Activated CD4-positive, alpha-beta memory T cell treated with anti-CD3 and anti-CD28 coated beads, Interleukin-2, amount 10 ng/mL, durations not matched to agents 7 days and 5 days (primary cell): ENCODE measurements at places on chromosomes 6 and 20. TPM values are rescaled to one million over a fixed set of nuclear protein-coding genes. Genes with fewer than 3 reads are reported as not detected.

C4B gene
- total RNA-seq = 3.4 TPM

E2F1 gene
- total RNA-seq = 60.0 TPM

ZNF391 gene
- total RNA-seq = 1.3 TPM

LATS1 gene
- total RNA-seq = 30.8 TPM

DLK2 gene
- total RNA-seq = 0.50 TPM

HSPA12B gene
- total RNA-seq = not detected

GRCh38 chr20:37520419-37520955 lies 563 bp upstream of the NNAT start:
- H3K4me1 ChIP-seq = peaks cover 23% of the 10 kb centered on the region
- no peak overlapping the region for H3K4me3 ChIP-seq
- H3K36me3 ChIP-seq = peaks cover 29% of the 10 kb centered on the region
- DNase-seq = no peak

DNA sequence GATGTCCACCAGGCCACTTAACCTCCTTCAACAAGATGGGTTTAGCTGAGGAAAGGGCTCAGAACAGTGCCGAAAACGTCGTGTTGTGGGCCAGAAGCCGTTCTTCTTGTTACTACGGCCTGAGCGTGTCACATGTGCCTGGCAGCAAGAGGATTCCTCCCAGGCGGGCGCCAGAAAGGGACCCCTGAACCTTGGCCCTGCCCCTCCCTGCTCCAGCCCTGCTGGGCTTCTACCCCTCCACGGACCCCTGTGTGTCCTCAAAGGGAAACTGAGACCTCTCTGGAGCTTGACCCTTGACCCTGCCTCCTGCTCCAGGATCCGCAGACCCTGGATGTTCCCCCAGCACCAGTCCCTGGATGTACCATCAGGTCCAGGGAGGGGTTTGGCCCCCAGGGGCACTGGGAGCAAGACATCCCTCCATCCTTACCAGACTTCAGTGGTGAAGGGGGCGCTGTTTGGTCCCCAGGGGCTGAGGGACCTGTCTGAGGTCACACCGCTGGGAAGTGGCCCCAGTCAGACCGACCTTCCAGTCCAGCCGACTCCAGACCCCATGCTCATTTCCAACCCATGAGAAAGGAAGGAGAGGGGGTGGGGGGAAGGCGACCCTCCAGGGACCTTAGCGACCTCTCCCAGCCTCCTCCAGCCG lies 10.1 kb downstream of the HRH3 start:
- H3K27ac ChIP-seq = no peak overlapping the region
- no peak for DNase-seq
- no peaks in the 10 kb centered on the region for H3K27me3 ChIP-seq
- H3K4me3 ChIP-seq = no peak overlapping the region
- no peaks in the 10 kb centered on the region for H3K4me1 ChIP-seq

GRCh38 chr20:45432294-45432693 lies 16.4 kb downstream of the PIGT start:
- peak; percentile 32 for DNase-seq
- no peaks in the 10 kb centered on the region for H3K27me3 ChIP-seq
- H3K4me3 ChIP-seq = no peak overlapping the region
- H3K4me1 ChIP-seq = peaks cover 33% of the 10 kb centered on the region
- H3K36me3 ChIP-seq = peaks cover 24% of the 10 kb centered on the region

DNA sequence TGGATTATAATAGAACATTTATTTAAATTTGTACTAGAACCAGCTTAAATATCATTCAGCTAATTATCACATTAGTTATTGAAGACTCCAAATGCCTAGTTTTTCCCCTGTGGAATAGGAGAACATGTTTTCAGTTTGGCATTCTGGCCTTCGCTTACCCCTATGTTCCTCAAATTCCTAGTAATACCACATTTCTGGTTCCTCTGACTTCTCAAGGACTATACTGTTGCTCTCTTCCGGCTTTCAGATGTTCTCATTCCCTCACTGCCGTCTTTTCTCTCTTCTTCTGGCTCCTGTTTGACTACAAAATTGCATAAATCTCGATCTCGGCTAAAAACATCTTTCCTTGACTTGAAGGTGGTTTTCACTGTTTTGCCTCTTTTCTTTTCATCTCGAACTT lies 71.8 kb upstream of the KHDRBS2 start:
- H3K4me3 ChIP-seq = no peak overlapping the region
- no peaks in the 10 kb centered on the region for H3K36me3 ChIP-seq
- DNase-seq = no peak
- H3K27me3 ChIP-seq = no peaks in the 10 kb centered on the region

DNA sequence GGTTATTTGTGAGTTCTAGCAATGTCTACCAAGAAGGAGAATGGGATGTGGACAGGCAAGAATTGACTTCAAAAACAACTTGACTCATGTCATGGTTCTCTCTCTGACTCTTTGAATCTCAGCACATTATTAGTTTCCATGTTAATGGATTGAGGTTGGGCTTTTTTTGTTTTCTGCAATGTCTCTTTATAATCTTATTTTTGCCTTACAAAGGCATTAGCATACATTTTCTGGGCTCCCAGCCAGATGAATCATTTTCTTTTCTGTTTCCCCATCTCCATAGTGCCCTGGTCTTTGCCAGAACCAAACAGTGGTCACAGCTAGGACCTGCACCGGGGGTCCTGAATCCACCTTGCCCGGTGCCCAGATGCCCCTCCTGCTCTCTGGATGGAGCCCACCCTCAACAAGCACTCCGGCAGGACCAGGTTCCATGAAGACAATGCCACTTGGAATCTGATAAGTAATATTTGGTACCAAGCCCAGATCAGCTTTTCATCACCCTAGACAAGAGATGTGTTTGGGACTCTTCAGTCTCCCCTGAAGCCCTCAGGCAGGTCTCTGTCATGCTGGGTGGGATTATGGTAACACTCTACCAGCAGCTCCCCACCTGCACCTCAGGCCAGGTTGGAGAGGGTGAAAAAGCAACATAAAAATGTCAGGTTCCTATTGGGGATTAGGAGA lies 266.7 kb upstream of the SULF2 start:
- H3K27ac ChIP-seq = no peak overlapping the region
- H3K4me1 ChIP-seq = no peaks in the 10 kb centered on the region
- no peaks in the 10 kb centered on the region for H3K27me3 ChIP-seq
- H3K36me3 ChIP-seq = no peaks in the 10 kb centered on the region
- H3K4me3 ChIP-seq = no peak overlapping the region

DNA sequence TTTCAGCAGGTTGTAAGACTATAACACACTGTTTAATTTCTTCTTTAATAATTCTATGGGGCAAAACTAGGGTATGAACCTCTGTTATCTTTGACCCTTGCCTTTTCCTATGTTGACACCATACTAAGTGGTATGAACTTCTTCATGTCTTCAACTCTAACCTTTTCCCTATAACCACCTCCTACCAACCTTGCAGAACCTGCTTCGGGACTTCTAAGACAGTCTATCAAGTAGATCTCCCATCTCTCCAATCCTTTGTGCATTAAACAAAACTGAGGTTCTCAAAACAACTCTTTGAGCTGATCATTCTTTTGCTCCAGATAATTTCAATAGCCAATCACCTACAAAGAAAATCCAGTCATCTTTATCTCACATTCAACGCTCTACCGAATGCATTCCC lies 23.4 kb downstream of the SNAP91 start:
- no peaks in the 10 kb centered on the region for H3K4me1 ChIP-seq
- H3K27ac ChIP-seq = no peak overlapping the region
- DNase-seq = no peak
- no peaks in the 10 kb centered on the region for H3K36me3 ChIP-seq
- no peak overlapping the region for H3K4me3 ChIP-seq
- no peaks in the 10 kb centered on the region for H3K27me3 ChIP-seq

DNA sequence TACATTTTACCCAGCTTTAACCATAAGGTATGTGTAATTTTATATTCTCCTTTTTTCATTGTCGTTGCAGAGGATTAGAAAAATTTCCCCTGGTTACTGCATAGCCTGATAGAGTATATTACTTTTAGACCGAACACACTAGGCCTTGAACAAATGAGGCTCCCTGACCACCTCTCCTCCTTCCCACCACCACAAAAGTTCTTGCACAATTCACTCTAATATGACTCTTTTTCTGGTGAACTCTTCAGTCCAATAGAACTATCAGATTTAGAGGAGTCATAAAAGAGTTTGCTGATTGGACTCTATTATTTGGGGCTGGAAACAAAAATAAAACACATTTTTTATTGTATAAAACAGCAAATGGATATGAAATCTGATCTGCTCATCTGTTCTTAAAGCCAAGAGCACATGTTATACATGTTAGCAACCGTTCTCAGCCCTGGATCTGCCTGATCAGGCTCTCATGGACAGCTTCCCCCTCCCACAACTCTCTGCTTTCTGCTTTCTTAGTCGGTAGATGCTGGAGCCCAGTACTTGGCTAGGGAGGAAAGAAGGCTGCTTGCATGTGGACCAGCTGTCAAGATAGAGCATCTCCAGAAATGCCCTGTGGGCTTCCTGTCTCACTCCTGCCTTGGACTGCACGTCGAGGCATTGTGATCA lies 83.5 kb downstream of the CD164 start:
- no peak overlapping the region for H3K27ac ChIP-seq
- peaks cover 7% of the 10 kb centered on the region for H3K4me1 ChIP-seq
- DNase-seq = no peak
- peaks cover 5% of the 10 kb centered on the region for H3K27me3 ChIP-seq

GRCh38 chr6:30781743-30782424 lies 37.5 kb upstream of the IER3 start:
- peaks cover 35% of the 10 kb centered on the region for H3K4me1 ChIP-seq
- no peak overlapping the region for H3K27ac ChIP-seq
- no peaks in the 10 kb centered on the region for H3K36me3 ChIP-seq
- no peak for DNase-seq

- H3K36me3 ChIP-seq = no peaks in the 10 kb centered on the region
- DNase-seq = no peak
- H3K27me3 ChIP-seq = peaks cover 7% of the 10 kb centered on the region
These were observed 208.5 kb upstream of the SULF2 start for GRCh38 chr20:47993817-47994216.

GRCh38 chr20:2005831-2006426 lies 12.1 kb upstream of the PDYN start:
- H3K27me3 ChIP-seq = peaks cover 10% of the 10 kb centered on the region
- H3K4me3 ChIP-seq = no peak overlapping the region
- no peaks in the 10 kb centered on the region for H3K36me3 ChIP-seq
- peak; percentile 69 for DNase-seq
- H3K27ac ChIP-seq = no peak overlapping the region

- H3K4me1 ChIP-seq = peaks cover 59% of the 10 kb centered on the region
- H3K27ac ChIP-seq = peak overlapping the region; percentile 92
- H3K36me3 ChIP-seq = peaks cover 64% of the 10 kb centered on the region
- no peaks in the 10 kb centered on the region for H3K27me3 ChIP-seq
These were observed 35.4 kb upstream of the SYNCRIP start for GRCh38 chr6:85678026-85678601.

DNA sequence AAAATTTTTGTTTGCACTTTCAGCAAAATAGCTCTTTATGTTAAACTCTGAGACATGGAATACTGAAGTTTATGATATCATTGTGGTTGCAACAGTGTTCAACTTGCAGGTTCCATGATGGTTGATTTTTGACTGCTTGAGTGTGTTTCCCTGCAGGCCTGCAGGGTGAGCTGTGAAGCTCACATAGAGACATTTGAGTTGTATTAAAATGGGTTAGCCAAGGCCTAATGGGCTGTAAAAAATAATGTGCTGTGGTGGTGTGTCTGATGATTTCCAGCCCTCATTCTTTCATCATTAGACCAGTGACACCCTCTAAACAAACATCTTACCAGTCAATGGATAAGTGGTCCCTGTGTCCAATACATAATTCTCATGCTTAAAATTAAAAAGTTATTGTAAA lies 321.4 kb downstream of the FARS2 start:
- no peaks in the 10 kb centered on the region for H3K27me3 ChIP-seq
- no peak for DNase-seq
- no peak overlapping the region for H3K27ac ChIP-seq
- no peaks in the 10 kb centered on the region for H3K4me1 ChIP-seq

- H3K4me1 ChIP-seq = peaks cover 5% of the 10 kb centered on the region
- no peak overlapping the region for H3K4me3 ChIP-seq
- DNase-seq = no peak
These were observed 111.8 kb downstream of the ATG5 start for GRCh38 chr6:106213660-106214289.

DNA sequence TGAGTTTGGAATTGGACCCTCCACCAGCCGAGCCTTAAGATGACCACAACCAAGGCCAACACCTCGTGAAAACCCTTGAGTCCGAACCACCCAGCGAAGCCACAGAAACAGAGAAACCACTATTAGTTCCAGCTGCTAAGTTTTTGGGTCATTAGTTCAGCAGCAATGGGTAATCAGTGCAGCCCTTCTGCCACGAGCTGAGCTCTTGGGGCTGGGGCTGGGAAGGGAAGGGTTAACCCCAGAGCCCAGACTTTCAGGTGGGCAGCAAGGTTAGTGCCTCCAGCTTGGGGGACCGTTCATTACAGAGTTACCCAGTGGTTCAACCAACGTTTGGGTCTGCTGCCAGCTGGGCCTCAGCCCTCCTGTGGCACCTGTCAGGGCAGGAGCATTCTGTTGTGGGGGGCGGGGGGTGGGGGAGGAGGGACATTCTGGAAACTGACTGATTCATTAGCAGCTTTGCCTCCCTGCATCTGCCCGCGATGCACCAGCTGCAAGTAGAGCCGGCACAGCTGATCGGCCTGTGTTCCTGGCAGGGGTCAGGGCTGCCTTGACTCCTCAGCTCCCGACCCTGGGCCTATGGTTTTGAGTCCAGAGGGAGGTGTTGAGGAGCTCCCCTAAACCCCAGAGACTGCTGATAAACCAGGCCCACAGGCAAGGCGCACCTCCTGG lies 52.7 kb downstream of the TGM2 start:
- no peak overlapping the region for H3K27ac ChIP-seq
- no peak for DNase-seq
- H3K4me1 ChIP-seq = peaks cover 16% of the 10 kb centered on the region
- no peaks in the 10 kb centered on the region for H3K36me3 ChIP-seq
- H3K4me3 ChIP-seq = no peak overlapping the region
- peaks cover 14% of the 10 kb centered on the region for H3K27me3 ChIP-seq

DNA sequence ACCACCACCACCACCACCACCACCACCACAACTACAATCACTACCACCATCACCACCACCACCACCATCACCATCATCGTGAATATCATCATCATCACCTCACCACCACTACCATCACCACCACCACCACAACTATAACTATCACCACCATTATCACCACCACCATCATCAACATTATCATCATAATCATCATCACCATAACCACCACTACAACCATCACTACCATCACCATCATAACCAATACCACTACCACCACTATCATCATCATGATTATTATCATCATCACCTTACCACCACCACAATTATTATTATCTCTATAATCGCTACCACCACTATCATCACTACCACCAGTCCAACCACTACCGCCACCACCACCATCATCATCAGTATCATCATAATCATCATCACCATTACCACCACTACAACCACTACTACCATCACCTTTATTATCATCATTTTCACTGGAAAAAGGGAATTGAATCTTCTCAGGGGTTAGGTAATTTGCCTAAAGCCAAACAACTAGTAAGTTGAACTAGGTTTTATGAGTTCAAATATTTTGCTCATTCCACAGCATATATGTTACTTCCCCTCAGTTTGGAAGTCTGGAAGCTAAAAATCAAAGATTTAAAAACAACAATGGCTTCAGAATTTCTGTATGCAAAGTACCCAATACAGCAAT lies 8.3 kb downstream of the RIPOR2 start:
- peak overlapping the region; percentile 74 for H3K4me3 ChIP-seq
- H3K27ac ChIP-seq = peak overlapping the region; percentile 95
- peaks cover 88% of the 10 kb centered on the region for H3K36me3 ChIP-seq

GRCh38 chr6:150354754-150355571 lies 13.8 kb upstream of the IYD start:
- no peak for DNase-seq
- H3K4me3 ChIP-seq = no peak overlapping the region
- peaks cover 5% of the 10 kb centered on the region for H3K4me1 ChIP-seq
- H3K36me3 ChIP-seq = no peaks in the 10 kb centered on the region

GRCh38 chr20:23356203-23356602 lies 5.6 kb downstream of the NXT1 start:
- no peak for DNase-seq
- H3K27me3 ChIP-seq = no peaks in the 10 kb centered on the region
- no peak overlapping the region for H3K4me3 ChIP-seq
- H3K36me3 ChIP-seq = peaks cover 31% of the 10 kb centered on the region
- peak overlapping the region; percentile 44 for H3K27ac ChIP-seq
